Right ventricle myocardium superior (tissue), 1 donor: ENCODE measurements at places on chromosomes 4 and X. TPM values are rescaled to one million over a fixed set of nuclear protein-coding genes. Genes with fewer than 3 reads are reported as not detected.

TRAM1L1 gene
- 0.56 TPM for total RNA-seq

EVC gene
- total RNA-seq = 5.3 TPM

DMP1 gene
- total RNA-seq = not detected

DNA sequence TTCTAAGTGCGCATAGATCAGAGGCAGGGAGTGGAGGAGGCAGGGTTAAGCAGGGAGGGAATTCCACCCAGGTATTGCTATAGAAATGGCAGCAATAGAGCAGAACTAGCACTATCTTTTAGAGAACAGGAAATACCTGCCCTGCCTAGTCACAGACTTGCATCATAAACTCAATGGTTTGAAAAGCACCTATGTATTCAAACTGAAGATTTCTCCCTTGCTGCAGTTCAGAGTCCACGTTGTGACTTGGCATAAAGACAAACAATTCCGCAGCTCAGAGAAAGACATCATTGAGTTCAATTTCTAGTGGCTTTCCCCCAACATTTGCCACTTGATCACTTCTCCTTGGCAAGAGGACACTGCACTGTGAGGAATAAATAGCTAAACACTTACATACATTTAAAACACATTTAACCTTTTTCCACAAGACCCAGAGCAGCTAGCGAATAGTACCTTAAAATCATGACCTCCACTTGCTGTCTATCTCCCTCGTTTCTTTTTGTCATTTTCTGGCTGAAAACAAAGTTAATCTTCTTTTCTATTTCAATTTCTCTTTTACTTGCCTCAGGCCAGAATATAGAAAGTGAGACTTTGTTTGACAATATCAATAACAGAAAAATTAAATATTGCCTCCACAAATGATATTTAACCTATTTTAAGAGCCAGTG lies 42.4 kb downstream of the SLC7A11 start:
- DNase-seq = no peak

- no peak for DNase-seq
Measured at GRCh38 chr4:177369372-177369771, 59.7 kb downstream of the NEIL3 start.

DNA sequence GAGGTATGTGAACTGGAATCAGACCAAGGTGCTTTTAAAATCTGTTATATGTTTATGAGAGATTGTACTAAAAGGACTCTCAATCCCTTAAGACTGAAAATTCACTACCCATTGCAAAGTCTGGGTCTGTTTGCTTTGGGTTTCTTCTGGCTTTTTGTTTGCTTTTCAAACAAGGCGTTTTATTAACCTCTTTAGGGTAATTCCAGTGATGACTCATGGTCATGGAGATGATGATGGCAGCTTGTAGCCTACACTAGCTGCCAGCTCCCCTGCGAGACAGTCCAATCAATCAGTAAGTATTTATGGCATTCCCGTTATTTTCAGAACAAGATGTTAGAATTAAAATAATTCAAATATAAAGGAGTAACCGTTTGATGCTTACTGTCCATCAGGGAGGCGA lies 643.8 kb upstream of the FTHL17 start:
- DNase-seq = no peak

DNA sequence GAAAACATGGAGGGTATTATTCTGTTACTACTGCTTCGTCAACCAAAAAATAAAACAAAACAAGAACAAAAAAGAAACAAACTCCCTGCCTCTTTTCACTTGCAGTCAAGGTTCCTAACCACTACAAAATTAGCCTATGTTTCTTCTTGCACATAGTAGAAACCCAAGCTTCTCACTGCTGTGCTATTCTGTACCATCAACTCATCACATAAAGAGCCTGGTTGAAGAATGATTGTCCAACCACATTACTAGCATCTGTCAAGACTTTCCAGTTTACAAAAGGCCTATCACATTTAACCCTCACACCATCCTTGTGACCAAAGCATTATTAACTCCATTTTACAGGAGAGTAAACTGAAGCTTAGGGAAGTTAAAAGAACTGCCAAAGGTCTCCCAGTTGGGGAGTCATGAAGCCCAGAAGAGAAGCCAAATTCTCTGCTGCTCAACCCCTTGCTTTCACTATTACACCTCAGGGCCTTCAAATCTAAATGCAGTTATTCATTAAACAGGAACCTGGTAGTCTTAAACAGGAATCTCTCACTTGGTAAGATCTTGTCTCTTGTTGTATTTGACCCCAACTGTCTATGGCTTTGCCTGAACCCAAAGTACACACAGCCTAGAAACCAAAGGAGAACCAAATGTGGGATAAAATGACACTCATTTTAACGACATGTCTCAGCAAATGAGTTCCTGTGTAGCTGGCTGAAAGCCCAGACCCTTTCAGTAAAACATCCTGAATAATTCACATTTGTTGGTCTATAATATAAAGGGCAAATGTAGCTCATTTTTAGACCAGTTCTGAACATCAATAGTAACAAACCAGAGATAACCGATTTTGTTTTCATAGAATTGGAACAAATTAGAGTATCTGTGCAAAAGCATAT lies 8.6 kb downstream of the F9 start:
- DNase-seq = no peak
